Stimulated activated CD4-positive, alpha-beta T cell treated with anti-CD3 and anti-CD28 coated beads, TNF-alpha, amount 100 ng/mL, for 4 hours (primary cell): ENCODE measurements at places on chromosomes 2 and 18.

- no peak for DNase-seq
Measured at GRCh38 chr18:44171301-44171700, 509.4 kb upstream of the SETBP1 start.

GRCh38 chr18:45670281-45670962 lies 53.6 kb upstream of the SLC14A1 start:
- no peak for DNase-seq

GRCh38 chr18:24982831-24983230 lies 369.1 kb downstream of the ZNF521 start:
- no peak for DNase-seq

DNA sequence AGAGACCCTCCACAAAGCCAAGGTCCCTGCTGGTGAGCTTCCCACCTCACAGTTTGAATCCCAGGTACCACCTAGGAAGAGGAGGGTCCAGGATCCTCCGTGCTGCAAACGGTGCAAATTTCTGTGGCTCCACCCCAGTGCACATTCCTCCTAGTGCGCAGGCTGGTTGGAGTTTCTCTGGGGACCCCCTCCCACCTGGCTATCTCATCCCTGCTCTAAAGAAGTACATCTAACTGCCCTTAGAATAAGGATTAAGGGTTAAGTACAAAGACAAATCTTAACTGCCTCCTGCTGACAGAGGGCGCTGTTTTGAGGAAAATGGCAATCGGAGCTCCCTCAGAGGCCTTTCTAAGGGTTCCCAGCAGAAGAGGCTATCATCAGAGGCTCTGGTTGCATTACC lies 109.6 kb upstream of the FSIP2 start:
- no peak for DNase-seq

DNA sequence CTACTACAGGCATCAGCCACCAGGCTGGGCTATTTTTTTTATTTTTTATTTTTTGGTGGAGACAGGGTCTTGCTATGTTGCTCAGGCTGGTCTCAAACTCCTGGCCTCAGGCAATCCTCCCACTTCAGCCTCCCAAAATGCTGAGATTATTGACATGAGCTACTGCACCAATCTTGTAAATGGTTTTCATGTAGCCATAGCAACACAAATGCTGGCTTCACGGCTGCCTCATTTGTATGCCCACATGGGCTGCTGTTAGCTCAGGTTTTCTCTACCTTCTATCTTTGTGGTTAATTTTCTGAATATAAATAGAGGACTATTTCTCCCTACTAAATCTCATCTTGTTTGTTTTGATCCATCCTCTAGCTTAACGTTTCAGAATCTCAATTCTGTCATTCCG lies 58.2 kb downstream of the PLEKHM3 start:
- DNase-seq, result no peak

DNA sequence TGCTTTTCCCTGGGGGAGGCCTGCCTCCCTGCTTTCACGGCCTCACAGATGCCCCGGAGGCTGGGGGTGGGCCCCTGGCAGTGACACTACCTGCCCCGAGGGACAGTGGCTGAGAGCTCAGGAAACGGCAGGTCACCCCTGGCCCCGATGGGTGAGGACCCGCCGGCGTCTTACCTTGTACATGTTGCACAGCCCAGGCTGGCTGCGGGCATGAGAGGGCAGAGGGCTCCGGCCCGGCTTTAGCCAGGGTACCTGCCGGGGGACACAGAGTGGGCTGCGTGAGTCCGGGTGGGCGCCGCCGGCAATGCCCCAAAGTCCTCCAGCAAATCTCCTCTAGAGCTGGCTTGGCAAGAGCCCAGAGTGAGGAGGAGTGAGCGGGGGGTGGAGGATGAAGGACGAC lies 122.9 kb downstream of the MBP start:
- DNase-seq, result no peak

GRCh38 chr18:21991886-21992285 lies 177.5 kb upstream of the GATA6 start:
- no peak for DNase-seq

- DNase-seq, result no peak
Measured at GRCh38 chr2:223980397-223980735, 23.1 kb downstream of the MRPL44 start.

DNA sequence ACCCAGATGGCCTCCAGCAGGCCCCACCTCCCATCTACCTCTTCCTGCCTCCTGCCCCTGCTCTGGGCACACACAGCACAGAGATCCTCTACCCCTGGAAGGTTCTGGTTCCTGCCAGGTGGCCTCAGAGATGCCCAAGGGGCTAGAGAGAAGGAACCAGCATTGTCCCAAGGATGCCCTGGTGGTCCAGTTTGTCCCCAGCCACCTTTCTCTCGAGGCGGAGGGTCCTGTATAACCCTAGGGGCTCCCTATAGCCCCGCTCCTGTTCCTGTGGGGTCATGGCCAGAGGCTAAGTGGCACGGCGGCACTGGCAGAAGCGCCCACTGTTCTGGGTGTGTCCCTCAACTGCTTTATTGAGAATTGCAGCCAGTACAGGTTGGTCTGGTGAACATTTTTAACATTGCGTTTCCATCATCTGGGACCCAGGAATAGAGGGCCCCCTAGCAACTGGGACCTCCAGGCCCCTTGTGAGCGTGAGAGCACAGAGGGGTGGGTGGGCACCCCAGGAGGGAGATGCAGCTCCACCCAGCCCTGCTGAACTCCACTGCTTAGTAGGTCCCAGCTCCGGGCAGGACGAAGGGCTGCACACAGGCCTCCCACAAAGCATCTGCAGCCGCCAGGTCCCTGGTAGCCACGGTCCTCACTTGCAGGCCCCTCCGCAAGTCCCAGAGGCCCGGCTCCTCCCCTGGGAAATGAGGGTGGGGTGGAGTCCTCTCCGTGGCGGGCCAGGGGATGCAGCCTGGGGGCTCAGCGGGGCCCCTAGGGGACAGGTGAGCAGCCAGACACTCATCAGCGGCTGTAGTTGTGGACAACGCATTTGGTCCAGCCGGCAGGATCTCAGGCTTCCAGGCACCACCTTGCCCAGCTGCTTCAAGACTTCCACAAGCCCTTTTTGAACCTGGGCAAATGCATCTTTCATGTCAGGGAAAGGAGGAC lies 33.1 kb downstream of the GPC1 start:
- DNase-seq, result no peak

GRCh38 chr2:187768995-187769394 lies 214.8 kb upstream of the TFPI start:
- no peak for DNase-seq
